ENCODE measurements at places on chromosomes 12 and 14.

GRCh38 chr12:69243099-69244084 is 4.0 kb downstream of the CPSF6 start:
- DNase-seq = no peak

DNA sequence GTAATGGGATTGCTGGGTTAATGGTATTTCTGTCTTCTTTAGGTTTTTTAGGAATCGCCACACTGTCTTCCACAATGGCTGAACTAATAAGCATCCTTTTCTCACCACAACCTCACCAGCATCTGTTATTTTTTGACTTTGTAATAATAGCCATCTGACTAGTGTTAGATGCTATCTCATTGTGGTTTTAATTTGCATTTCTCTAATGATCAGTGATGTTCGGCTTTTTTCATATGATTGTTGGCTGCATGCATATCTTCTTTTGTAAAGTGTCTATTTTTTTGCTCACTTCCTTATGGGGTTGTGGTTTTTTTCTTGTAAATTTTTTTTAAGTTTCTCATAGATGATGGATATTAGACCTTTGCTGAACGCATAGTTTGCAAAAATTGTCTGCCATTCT is 377.9 kb downstream of the GALC start:
- DNase-seq = no peak

- DNase-seq = no peak
These were observed 20.6 kb downstream of the RASSF8 start for GRCh38 chr12:25979059-25979458.

DNA sequence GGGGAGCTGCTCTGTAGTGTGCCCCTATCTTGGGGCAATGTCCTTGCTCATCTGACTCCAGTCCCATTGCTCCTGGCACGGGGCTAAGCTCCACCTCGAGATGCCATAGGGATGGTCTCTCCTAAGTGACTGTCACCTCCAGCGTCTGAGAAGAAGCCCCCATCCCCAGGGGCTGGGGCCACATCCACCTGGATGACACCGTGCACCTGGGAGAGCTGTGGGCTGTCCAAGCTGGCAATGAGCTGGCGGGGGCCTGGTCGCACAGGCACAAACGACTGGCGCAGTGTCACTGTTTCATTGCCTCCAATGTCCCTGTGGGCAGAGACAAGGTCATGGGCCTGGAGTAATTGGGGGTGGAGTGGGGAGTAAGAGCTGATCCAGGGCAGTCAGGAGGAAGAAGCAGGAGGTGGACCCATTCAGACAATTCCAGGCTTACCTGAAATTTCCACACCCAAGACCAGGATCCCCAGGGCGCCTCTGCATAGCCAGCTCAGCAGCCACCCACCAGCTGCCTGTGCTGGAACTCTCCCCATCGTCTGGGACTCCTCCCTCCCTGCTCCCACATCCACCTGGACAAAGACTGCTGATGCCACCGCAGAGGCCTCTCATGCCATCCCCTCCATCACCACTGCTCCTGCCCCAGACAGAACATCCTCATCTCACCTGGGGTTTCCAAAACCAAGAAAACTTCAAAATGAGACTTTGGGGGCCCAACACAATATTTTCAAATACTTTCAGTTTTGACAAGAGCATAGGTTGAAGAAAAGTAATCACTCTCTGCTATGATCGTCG is 7.0 kb upstream of the TINF2 start:
- no peak for DNase-seq

- DNase-seq = no peak
These were observed 36.7 kb downstream of the PRICKLE1 start for GRCh38 chr12:42552822-42553221.
